ENCODE measurements at places on chromosomes 16 and 17.

DNA sequence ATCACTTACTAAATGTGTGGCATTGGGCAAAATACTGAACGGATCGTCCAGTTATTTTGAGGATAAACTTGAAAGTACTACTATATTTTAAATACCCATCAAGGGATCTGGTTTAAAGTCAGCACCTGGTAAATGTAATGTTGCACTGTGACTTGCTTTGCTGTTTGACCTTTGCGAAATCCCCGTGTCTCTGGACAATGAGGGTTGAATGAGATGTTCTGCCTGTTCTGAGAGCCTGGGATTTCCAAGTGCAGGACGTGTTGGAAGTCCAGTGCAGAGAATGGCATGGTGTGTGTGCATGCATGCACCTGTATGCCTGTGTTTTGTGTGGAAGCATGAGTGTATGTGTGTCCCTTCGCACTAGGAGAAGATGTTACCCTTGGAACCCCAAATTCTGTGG lies 106.6 kb downstream of the N4BP1 start:
- DNase-seq = no peak

- DNase-seq = no peak
These were observed 25.1 kb downstream of the MINK1 start for GRCh38 chr17:4858068-4858881.

DNA sequence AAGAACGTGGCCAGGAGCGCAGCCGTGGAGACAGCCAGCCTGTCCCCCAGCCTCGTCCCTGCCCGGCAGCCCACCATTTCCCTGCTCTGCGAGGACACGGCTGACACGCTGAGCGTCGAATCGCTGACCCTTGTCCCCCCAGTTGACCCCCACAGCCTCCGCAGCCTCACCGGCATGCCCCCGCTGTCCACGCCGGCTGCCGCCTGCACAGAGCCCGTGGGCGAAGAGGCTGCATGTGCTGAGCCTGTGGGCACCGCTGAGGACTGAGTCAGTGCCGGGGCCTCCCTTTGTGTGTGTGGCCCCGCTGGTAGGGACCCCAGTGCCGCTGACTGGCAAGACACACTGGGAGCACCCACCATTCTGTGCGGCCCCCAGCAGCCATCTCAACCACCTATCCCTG lies 77.6 kb downstream of the SOCS1 start:
- DNase-seq = no peak

DNA sequence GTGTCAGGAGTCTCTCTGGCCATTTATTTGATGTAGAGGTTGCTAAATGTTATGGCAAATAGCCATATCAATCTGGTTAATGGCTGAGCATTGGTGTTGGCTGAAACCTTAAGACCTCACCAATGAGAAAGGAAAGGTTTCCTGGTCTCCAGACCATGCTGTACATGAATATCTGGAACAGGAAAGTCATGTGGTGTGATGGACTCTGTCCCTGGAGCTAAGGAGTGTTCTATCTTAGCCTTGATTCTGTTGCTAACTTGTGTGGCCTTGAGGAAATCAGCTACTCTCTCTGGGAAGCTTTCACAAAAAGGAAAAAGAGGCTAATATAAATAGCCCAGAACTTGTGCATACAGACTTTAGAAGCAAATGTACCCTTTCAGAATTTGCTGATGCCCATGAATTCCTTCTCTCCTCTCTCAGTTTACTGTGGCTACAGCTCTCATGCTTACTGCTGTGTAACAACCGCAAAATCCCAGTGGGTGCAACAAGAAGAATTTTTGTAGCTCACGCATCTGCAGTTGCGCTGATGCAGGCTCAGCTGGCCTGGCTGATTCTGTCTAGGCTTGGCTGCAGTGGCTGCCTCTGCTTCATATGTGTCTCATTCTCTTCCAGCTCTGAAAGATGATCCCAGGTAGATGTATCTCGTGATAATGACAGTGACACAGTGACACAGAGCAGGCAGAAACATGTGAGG lies 287.5 kb downstream of the NPIPA8 start:
- DNase-seq = no peak

GRCh38 chr17:12007466-12007865 lies 10.2 kb upstream of the ZNF18 start:
- no peak for DNase-seq

DNA sequence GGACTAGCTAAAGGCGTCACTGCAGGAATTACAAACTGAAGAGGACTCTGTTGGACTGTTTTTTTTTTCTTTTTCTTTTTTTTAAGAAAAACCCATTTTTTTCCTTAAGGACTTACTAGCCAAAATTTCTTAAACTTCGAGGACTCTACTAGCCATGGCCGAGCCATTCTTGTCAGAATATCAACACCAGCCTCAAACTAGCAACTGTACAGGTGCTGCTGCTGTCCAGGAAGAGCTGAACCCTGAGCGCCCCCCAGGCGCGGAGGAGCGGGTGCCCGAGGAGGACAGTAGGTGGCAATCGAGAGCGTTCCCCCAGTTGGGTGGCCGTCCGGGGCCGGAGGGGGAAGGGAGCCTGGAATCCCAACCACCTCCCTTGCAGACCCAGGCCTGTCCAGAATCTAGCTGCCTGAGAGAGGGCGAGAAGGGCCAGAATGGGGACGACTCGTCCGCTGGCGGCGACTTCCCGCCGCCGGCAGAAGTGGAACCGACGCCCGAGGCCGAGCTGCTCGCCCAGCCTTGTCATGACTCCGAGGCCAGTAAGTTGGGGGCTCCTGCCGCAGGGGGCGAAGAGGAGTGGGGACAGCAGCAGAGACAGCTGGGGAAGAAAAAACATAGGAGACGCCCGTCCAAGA lies 878 bp downstream of the HEXIM1 start:
- DNase-seq = peak; percentile 92

Data from NB4 (cell line).